CD4-positive, alpha-beta T cell (primary cell): ENCODE measurements at places on chromosomes 2 and 18.

DNA sequence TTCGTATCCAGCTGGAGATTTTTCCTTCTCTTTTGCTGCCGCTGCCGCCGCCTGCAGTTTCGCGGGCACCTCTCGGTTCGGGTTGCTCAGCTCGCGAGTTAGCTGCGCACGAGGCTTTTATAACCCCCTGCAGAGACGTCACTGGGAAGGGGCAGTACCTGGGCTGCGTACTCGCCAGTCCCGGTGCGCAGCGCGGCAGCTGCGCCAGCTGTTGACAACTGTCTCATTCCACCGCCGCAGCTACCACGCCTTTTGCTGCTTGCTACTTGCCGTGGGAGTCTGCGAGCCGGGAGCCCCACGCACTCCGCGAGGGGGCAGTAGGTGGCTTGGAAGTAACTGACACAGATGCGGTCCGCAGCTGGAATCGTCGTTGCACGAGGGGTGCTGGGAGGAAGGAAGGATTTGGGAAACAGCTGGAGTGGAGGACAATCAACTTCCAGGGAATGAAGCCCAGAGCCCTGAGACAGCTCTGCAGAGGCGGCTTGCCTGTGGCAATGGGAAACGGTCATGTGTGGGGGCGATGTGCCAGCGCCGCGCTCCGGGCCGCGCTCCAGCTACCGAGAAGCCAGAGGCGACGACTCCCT lies at the start of gene TACR1:
Gene TACR1, minus strand, starts transcription at position 93 of the 584 bp plus-strand sequence. CDS start 586 bp downstream, outside the sequence.
- peak; percentile 27 for DNase-seq

GRCh38 chr2:66531567-66531966 lies 96.6 kb downstream of the MEIS1 start:
- DNase-seq = no peak

DNA sequence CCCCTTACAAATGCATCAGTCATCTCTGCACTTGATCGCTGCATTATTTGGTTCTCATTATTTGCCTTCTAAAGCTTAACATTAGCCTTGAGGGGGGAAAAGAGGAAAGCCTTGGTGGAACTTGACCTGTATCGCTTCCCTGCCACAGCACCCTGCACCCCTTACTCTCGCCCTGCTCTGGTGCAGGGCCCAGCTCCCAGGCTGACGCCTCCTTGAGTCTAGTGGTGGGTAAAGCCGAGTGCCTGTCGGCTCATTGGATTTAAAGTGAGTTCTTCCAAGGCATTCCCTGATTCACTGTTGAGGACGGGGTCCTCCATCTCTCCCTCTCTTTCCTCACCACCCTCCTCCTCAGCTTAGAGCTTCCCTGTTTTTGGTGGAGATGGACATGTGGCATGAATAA lies 145.0 kb upstream of the GYPC start:
- DNase-seq = no peak

DNA sequence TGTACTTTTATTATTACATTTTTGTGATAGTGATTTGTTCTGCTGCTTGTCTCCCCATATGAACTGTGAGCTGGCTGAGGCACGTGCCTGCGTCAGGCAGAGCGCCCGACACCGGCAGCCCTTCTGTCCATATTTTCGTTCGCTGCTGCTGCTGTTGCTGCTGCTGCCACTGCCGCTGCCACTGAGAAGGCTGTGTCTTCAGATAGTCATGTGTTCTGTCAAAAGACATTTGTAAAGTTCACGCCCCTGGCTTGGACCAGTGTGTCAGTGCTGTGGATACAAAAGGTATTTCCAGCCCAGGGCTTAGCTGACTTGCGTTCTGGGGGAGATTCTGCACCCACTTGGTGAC lies 47.0 kb downstream of the TWIST2 start:
- no peak for DNase-seq

DNA sequence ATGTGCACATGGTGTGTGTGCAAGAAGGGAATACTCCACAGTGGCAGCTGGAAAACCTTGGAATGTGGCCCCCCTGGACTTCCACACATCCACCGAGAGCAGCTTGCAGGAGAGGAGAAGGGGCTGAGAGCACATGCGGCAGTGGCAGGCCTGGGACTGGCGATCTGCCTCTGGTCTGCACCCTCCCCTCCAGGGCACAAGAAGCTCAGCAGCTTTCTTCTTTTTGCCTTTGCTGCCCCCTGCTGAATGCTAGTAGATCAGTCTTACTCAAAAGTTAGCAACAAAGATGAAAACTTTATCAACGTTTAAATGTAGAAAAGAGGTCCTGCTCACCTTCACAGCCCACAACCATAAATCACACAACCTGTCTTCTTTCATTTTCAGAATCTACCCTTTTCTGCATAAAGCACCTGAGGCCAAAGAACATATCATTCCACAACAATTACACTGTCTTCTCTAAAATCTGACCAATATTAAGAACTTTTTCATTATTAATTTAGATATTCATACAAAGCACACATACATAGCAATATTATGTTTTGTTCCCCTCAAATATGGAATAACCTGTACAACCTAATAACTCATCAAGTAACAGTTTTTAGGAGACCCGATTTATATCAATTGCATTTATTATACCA lies 34.6 kb downstream of the TGFBRAP1 start:
- no peak for DNase-seq

DNA sequence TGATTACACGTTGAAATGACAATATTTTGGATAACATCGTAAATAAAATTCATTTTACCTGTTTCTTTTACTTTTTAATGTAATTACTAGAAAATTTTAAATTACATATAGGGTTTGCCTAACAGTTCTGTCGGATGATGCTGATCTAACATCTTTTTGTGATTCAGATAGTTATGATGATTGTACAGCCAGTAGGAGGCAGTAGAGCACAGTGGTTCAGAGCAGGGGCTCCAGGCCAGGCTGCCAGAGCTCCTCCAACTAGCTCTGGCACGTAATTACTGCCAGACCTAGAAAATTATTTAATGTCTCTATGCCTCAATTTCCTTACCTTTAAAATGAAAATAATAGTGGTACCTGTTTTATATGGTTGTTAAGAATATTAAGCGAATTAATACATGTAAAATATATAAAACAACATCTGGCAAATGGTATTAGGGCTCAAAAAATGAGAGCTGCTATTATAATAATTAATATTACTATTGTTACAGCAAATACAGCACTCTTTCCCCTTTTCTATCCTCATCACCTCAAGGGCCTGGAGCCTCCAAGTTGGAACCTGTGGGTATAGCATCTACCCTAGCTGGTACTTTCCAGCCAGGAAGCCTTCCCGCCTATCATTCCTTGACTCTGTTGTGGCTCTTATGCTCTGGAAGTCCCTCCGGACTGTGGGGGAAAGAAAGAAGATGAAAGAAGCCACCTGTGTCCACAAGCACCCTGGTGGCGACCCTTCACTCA lies 47.7 kb upstream of the PLA2R1 start:
- peak; percentile 78 for DNase-seq

DNA sequence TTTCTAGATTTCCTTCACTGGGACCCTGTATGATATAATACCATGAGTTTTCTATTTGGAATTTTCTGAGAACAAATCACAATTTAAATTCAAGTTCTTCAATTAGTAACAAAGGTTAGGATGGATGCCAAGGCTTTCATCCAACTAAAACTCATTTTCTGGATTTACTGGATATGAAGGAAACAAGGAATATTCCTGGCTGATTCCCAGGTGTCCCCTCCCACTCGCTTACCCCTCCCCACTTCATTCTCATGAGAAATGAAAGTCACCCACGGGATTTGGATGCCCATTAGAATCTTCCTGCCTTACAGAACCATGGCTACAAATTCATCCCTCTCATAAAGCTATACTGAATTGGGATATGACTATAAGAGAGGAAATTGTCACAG lies 40.0 kb downstream of the RNU4ATAC start:
- DNase-seq = no peak

- peak; percentile 61 for DNase-seq
Observed at GRCh38 chr2:84971510-84972206, 697 bp downstream of the KCMF1 start.

- DNase-seq = no peak
Observed at GRCh38 chr2:134420920-134421319, 167.0 kb downstream of the MGAT5 start.

DNA sequence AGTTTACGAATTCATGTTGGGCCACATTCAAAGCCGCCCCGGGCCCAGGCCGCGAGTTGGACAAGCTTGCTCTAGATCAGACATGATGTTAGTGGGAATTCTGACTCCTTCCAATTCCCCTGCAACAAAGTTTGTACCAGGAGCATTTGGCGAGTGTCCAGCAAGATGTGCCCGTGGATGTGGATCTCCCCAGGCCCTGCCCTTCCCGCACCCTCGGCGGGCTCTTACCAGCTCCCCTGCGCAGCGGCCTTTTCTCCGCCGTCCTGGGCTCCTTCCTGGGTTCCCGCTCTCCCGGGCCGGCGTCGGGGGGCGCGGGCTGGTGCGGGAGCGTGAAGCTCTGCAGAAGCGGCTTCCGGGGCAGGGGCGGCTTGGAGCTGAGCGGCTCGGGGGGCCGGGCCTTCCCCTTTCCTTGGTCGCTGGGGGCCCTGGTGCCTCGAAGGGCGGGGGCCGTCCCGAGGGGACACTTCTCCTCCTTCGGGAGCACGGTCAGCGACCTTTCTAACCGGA lies 90.8 kb upstream of the MGAT4A start:
- no peak for DNase-seq

DNA sequence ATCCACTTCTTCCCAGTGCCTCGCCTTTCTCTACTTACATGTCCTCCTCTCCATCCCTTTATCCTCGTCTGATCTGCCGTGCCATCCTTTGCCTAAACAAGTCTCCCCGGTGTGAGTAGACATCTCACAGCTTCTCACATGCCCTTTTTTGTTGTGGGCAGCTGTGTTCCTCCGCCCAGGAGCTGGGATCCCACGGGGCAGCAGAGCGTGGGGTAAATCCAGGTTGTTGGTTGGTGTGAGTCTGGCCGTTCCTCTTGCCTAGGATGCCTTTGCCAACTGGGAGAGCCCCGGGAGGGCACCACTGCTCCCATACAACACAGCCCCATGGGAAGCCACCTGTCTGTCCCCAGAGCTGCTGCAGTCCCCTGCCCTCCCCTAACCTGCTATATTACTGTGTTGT lies 22.4 kb downstream of the SLC30A3 start:
- no peak for DNase-seq

DNA sequence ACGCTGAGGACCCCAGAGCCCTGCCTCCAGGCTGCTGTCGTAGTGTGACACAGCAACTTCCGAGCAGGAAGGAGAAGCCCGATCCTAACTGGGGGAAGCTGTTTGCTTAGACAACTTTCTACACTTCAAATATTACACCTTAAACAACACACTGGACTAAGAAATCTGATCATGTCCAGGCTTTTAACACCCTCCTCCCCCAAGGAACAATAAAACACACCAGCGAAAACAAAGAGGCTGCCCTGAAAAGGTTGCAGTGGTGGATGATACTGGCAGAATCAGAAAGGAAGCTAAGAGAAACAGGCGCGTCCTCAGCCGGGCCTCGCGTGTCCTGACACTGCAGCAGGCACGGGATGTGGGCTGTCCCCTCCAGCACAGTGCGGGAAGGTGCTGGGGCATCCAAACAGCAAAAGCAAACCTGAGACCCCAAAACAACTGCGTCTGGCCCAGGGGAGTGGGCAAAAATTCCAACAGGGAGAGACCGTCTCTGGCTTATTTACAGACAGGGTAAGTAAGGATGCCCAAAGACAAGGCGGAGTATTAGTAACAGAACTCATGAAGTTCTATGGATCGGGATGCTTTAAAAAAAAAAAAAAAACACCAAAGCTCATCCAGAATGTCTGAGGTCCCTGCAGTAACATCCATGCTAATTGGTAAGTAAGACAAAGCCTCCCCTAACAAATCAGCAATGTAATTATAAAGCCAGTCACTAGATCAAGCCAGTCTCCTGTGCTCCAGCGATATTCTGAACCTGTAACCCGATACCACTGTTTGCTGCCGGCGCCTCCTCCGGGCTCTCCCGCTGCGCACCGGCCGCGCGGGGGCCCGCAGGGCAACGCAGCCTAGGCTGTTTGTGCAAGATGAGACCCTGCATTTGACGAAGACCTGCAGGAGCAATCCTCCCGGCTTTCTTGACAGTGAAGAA lies 9.0 kb downstream of the SERTAD2 start:
- DNase-seq = no peak

GRCh38 chr2:43897492-43897891 lies 58.7 kb downstream of the ABCG8 start:
- DNase-seq = no peak

- DNase-seq = no peak
Observed at GRCh38 chr2:176628438-176628837, 359.2 kb downstream of the MTX2 start.

DNA sequence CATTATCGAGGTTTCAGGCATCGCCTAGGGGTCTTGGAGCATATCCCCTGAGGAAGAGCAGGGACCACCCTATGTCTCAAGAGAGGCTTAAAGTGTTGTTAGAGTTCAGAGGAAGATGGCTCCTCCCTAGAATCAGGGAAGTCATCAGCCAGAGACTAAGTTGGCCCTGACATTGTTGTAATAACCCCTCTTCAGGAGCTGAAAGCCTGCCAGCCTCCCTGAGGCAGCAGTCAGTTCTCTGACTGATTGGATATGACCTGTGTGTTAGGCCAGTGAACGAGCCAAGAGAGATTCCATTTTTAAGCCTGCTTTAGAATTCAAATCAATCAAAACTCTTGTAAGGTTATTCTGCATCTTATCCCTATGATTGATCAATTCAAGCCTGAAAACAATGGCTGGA lies 34.9 kb downstream of the ARHGAP28 start:
- DNase-seq = no peak

DNA sequence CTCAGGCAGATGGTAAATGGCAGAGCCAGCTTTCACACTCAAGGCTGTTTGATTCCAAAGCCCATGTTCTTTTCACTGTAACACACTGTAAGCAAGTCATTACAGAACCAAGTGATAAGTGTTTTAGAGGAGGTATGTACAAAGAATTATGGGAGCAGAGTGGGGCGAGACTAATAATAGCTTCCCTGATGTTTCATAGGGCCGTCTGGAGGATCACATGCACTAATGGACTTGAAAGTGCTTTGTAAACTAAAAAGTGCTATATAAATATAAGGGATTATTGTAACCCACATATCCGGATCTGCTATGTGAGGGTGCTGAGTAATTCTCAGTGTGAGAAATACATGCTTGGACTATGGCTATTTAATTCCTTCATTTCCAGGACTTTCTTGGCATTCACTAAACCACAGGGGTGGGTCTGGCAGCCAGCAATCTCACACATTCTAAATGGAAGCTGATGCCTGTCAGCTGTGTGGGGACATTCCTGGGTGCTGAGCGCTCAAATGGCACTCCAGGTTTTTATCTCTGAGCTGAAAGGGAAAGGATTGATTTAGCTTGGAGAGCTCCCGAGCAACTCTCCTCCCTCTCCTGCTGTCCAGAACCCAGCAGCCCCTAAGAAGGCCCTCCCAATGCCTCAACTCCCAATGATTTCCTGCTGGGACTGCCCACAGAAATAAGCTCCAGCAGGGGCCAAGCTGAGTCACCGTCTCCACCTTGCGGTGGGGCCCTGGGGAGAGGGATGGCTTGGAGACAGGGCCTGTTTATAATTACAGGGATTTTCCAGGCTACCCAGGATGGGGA lies 222.8 kb downstream of the SOX11 start:
- DNase-seq = no peak
